Stimulated activated CD4-positive, alpha-beta T cell treated with anti-CD3 and anti-CD28 coated beads, Interleukin-2, amount 100 ng/mL, for 48 hours (primary cell): ENCODE measurements at places on chromosomes 2 and 18.
A peak's percentile ranks its signal among the peaks of the same experiment; 100 is the strongest.

DNA sequence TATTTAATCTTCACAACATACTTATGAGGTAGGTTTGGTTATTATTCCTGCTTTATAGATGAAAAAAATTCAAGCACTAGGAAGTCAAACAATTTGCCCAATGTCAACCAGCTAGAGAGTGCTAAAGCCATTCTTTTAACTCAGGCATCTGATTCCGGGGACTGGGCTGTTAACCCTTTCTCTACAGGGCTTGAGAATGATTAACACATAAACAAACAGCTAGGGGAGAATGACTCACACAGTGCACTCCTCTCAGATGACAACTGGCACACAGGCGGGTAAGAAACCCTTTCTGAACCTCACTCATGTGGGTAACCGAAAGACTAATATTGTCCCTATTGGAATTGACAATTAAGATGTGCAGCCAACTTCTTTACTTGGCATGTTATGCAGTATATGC lies 86.3 kb upstream of the FSHR start:
- no peak for DNase-seq

GRCh38 chr2:181231151-181231550 lies 226.0 kb upstream of the ITGA4 start:
- no peak for DNase-seq

GRCh38 chr2:122478117-122478516 lies 722.7 kb downstream of the TSN start:
- no peak for DNase-seq

GRCh38 chr2:201118961-201119854 lies 3.2 kb downstream of the CFLAR start:
- DNase-seq: no peak

GRCh38 chr2:8629402-8629801 lies 52.5 kb upstream of the ID2 start:
- DNase-seq: no peak

DNA sequence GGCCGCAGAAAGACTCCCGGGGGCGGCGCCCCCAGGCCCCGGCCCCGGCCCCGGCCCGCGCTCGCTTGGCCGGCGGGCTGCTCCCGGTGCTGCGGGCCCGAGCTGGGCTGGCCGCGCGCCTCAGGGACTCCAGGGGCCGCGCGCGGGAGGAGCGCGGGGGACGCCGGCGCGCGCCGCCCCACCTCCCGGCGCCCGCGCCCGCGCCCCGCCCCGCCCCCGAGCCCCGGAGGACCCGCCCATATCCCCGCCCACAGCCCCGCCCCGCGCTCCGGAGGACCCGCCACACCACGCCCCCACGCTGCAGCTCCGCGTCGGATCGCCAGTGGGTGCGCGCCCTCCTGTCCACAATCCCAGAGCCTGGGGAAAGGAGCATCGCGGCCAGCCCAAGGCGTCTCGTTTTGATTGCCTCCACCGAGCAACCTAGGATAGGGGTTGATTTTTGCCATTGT lies at the start of gene PARD6G:
TSS of gene PARD6G (minus strand) at position 122 of the 449 bp plus-strand sequence. CDS start 166 bp downstream, outside the sequence.
- DNase-seq: peak; percentile 46

DNA sequence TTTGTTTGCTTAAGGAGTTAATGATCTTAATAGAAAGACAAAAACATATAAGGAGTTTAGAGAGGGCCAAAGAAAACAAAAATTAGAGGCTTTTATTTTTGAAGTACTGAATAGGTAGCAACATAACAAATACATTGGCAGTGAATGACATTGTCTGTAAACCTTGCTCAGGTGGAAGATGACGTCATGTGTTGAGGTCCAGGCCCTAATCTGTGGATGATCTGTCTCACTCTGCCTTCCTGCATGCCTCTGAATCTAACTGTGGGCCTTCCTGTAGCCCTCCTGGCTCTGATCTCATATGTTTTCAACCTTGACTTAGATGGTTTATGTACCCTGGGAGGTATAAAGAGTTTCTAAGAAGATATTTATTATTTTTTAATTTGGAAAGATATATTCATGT lies 58.1 kb upstream of the DYNAP start:
- DNase-seq: no peak
